SK-N-SH (cell line): ENCODE measurements at places on chromosomes 1 and 21.

- no peak for DNase-seq
These were observed 16.1 kb downstream of the RGS4 start for GRCh38 chr1:163085041-163085903.

DNA sequence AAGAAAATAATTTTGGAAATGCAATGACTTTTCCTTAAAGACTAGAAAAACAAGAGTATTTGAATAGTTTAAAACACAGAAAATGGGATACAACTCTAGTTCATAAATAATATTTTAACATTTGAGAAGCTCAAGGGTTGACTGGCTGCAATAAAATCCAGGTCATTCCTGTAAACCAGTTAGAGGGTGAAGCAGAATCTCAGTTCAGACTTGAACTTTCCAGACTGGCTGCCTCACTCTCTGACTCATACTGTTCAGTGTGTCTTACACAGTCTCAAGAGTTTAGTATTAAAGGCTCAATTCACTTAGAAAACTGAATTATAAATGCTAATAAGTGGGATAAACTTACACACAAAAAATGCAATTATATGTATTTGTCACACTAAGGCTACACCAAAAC is 89.9 kb downstream of the RAVER2 start:
- no peak for DNase-seq

DNA sequence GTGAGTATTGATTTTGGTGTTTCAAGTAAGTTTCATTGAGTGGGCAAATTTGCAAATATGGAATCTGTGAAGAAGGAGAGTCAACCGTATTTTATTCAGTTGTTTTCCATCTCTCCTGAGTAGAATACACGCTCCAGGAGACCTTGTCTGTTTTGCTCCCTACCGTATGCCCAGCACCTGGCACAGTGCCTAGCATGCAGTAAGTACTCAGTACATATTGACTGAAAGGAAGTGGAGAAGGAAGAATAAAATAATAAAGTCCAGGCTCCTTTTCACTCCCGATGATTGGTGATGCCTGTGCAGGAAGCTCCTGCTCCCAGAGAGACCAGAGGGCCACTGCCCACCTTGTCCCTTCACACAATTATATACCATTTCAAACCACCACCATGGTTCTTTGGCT is 59.4 kb upstream of the NEK2 start:
- DNase-seq = no peak

DNA sequence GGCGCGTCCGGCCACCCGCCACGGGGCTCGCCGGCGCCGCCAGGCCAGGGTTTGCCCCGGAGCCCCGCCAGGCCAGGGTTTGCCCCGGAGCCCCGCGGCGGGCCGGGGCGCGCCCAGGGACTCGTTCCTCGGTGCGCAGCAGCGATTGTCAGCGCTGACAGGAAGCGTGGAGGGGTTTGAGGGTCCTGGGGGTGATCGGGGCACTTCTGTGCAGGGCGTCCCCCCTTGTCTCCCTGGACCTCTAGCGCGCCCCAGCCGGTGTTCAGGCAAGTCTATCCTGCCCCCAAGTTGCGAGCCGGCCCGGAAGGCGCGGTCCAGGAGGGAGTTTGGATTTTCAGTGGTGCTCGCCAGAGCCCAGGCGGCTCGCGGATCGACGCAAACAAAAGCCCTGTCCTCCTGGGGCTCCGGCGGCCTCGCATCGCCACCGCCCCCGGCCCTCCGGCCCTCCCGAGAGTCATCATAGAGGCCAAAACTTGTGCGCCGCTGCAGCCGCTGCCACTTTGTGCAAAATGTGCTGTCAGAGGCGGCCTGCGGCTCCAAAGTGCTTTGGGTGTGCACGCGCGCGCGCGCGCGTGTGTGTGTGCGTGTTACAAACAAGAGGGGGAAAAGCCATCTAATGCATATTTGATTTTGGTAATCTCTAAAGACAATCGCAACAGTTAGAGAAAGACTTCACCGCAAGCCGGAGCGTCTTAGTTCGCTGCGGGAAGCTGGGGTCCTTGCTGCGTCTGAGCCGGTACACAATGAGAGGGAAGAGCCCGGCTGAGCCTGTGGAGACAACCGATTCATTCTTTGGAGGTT is 1.0 kb downstream of the ROR1 start:
- DNase-seq = peak; percentile 76

- no peak for DNase-seq
These were observed 17.6 kb downstream of the PBX1 start for GRCh38 chr1:164576291-164577271.

DNA sequence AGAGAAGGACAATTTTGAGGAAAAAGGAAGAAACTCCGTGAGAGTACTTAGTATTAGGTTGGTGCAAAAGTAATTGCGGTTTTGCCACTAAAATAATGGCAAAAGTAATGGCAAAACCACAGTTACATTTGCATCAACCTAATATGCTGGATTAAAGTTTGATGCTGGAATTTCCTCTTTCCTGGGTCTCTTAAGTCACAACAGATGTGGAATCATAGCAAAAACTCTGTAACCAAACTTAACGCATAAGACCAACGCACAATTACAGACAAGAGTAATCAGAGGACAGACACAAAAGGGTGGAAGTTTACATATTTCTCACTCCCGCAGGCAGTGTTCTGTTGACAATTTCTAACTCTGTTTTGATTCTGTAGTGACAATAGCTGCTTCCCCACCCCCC is 182.4 kb downstream of the BACH1 start:
- no peak for DNase-seq

DNA sequence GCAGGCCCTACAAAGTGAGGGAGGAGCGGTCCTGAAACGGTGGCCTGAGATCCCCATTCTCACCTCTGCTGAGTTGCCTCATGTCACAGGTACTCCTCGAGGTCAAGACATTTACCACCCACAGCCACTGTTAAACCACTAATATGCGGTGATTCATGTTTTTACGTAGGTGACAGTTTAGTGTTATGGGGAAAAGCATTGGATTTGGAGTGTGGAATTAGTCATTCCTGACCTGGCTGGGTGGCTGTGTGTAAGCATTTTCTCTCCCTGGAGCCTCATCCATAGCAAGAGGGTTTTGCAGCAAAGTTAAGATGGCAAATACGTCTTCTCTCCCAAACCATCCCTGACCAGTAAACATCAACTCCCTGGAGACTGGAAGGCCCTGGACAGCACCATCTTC is 57.8 kb upstream of the KCNJ6 start:
- no peak for DNase-seq

- no peak for DNase-seq
These were observed 4.6 kb downstream of the ZNF281 start for GRCh38 chr1:200405264-200405663.

GRCh38 chr1:229271448-229272159 is 693 bp downstream of the RAB4A start:
- no peak for DNase-seq

GRCh38 chr1:111592389-111593361 is 26.9 kb upstream of the RAP1A start:
- DNase-seq = no peak

DNA sequence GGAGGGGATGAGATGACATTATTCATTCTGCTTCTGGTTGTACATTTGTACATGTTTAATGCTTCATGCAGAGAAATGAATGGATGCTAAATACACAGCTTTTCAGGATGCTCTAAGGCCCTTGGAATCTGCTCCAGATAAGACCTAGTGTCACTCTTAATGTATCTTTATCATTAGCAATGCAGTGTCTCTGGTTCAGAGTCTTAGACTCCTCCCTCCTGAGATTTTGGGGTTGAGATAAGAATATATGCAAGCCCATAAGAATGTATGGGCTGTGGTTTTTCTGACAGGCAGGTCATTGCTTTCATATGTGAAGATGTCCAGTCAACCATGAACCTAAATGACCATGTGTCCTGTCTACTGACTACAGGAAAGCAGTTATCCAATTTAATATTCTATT is 415.5 kb downstream of the RPS6KC1 start:
- DNase-seq = no peak

DNA sequence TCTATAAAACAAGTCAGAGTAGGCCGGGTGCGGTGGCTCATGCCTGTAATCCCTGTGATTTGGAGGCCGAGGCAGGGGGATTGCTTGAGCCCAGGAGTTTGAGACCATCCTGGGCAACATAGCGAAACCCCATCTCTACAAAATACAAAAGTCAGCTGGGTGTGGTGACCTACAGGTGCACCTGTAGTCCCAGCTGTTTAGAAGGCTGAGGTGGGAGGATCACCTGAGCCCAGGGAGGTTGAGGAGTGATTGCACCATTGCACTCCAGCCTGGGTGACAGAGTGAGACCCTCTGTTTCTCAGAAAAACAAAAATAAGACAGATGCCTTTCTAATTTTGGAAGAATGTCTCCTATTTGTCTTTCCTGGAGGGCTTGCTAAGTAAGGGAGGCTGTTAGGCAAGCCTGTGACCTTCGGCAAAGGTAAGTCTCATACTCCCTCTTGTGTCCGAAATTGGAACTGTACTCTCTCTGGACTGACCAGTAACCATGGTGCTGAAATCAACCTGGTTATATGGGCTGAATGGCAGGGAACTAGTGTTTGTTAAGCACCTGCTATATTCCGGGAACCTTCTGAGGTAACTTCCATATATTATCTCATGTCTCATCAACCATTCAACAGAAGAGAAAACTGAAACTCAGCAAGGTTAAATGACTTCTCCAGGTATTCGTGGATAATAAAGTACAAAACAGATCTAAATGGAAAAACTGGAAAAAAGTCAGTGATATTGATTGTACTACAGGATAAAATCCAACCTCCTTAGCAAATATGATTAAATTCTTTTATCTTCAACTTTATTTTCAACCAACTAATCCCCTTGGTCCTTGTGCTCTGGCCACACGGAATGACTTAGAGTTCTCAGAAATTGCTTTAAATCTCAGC is 11.8 kb upstream of the RAB3B start:
- peak; percentile 79 for DNase-seq
